ENCODE measurements at places on chromosomes 7 and 10.
A peak's percentile ranks its signal among the peaks of the same experiment; 100 is the strongest.

DNA sequence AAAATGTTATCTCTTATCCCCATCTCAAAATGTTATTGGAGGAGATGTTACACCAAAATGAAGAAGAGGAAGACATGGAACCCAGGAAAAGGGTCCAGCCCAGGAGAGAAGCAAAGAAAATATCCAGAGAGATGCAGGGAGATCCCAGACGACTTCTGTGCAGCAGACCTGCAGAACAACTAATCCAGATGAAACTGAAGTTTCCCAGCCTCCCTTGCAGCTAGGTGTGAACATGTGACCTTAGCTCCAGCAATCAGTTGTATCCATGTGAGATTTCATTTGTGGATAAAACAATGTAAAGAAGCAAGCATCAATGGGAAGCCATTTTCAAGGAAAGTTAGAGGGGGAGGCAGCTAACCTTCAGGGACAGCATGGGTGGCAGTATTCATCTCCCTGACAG lies 55.8 kb upstream of the NANOS1 start:
- DNase-seq = no peak

DNA sequence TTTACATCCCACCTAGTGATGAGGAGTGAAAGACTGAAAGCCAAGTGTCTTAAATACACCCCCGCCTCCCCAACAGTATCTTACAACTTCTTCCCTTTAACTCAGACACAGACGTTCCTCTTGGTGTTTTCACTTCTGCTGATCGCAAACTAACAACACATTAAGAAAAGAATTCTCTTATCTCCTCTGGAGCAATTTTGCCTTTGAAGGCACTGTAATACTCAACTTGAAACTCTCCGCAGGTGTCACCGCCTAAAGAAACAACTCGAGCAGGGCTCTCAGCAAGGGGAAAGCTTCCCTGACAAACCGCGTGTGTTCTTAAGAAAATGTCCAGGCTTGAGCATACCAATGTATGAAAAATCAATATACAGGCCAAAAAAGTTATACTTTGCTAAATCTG lies 452 bp downstream of the SEMA3C start:
- no peak for DNase-seq

GRCh38 chr7:47216439-47216838 lies 365.5 kb downstream of the TNS3 start:
- no peak for DNase-seq

- no peak for DNase-seq
Measured at GRCh38 chr7:8263048-8263447, 1.1 kb upstream of the ICA1 start.

DNA sequence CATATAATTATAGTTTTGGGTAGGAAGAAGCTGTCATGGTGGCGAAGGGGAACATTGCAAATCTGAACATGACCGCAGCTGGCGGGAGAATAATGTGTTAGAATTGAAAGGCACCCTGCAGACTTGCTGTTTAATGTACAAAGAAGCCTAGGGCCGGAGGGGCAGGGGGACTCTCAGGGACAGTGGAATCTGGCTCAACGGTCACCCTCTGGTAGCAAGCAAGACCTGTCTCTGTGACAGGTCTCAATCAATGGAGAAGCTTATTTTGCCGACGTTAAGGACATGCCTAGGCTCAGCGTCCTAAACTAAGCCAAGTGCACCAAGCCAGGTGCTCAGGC lies 177.3 kb downstream of the NSUN6 start:
- no peak for DNase-seq

DNA sequence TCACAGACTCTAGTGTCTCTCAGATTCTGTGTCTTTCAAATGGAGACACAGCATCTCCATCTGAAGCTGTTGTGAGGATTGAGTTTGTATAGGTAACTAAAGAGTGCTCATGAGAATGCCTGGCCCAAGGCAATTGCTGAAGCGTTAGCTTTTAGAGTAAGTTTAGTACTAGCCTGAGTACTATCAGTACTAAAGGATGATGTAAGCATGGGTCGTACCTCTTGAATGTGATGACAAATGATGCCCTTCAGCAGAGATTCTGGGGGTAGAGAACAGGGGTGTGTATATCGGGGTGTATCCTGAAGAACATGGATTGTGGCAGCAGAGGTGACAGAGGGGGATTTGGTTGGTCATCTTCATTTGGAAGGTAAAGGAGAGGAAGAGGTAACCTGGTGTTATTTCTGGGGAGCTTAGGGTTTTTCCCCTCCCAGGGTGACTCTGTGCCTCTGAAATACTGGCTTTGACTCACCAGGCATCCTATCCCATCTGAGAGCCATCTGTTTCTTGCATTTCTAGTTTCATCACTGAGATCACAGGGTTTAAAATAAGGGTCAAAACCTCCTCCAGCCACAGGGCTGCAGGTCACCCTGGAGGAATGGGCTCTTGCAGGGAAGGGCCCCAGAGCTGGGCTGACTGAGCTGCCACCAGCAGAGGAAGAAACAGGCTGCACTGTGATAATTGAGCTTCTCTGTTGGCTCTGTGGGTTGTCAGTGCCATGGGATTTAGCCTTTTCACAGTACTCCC lies 756.0 kb downstream of the KCNMA1 start:
- DNase-seq = peak; percentile 16

- DNase-seq = no peak
Measured at GRCh38 chr7:100629117-100629716, 12.1 kb downstream of the TFR2 start.
